A549 (cell line): ENCODE measurements at places on chromosomes 3 and 15. TPM values are rescaled to one million over a fixed set of nuclear protein-coding genes. Genes with fewer than 3 reads are reported as not detected.

The FBLN2 gene
- 1.6 to 2.7 TPM (median 2.6 TPM) in 3 replicates for polyA plus RNA-seq

GRCh38 chr3:146177519-146177918 is 16.5 kb upstream of the PLOD2 start:
- no peak for DNase-seq

- DNase-seq: no peak
These were observed 16.0 kb upstream of the LRRK1 start for GRCh38 chr15:100903168-100903554.

- DNase-seq: no peak
These were observed 416.1 kb downstream of the ROBO1 start for GRCh38 chr3:79351699-79352098.

DNA sequence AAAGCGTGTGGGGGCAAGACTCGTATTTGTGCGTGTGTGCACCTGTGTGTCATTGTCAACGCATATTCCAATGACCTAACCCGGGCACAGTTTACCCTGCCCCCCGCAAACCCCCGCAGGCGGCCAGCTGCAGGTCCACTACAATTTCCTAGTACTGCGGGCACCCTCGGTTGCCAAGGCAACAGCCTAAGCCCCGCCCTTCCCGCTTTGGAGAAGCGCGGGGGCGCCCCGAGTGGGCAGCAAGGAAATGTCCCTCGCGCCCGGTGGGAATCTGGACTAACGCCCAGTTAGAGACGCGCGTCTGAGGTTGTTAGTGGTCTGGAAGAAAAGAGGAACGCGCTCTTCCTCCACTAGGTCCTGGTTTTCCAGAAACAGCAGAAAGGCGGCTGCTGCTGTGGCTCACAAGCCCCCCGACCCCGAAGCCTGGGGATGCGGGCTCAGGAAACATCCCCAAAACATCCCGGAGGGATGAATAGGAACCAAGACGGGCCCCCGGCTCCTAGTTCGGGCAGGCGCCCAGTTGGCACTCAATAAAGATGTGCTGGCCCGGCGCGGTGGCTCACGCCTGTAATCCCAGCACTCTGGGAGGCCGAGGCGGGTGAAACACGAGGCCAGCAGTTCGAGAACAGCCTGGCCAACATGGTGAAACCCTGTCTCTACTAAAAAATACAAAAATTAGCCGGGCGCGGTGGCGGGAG is 1.1 kb downstream of the ABHD14A start:
- no peak for DNase-seq
